ENCODE measurements at places on chromosomes 6 and 20.

GRCh38 chr6:10720265-10720959, 2.5 kb upstream of the TMEM14C start:
- DNase-seq, result no peak

DNA sequence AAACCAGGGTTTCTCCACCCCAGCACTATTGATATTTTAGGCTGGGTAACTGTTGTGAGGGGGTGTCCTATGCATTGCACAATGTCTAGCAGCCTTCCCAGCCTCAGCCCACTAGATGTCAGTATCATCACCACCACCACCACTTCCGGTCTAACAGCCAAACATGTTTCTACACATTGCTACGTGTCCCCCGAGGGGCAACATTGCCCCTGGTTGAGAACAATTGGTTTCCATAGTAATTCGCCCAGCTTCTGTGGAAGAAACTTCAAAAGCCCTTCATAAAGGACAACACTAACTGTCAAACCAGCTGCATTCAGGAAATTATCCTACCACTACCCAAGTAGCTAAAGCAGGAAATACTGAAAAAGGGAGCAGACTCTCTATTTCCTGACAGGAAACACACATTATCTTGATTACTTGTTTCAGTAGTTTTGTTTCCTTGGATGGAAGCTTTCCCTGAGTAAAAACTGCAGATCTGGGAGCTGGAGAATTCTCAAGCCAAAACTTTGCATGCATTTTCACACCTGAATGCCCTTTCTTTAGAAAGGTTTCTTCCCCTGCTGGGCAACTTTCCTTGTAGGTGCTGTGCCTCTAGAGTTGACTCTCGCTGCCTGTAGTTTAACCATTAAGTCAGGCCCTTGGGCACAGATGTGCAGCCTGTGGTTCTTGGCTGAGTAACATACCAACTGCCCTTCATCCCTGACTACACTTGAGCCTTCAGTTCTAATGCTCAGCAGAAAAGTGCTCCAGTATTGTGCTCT, 23.6 kb downstream of the PKHD1 start:
- no peak for DNase-seq

GRCh38 chr6:90530882-90531281, 56.0 kb downstream of the MAP3K7 start:
- peak; percentile 3 for DNase-seq

DNA sequence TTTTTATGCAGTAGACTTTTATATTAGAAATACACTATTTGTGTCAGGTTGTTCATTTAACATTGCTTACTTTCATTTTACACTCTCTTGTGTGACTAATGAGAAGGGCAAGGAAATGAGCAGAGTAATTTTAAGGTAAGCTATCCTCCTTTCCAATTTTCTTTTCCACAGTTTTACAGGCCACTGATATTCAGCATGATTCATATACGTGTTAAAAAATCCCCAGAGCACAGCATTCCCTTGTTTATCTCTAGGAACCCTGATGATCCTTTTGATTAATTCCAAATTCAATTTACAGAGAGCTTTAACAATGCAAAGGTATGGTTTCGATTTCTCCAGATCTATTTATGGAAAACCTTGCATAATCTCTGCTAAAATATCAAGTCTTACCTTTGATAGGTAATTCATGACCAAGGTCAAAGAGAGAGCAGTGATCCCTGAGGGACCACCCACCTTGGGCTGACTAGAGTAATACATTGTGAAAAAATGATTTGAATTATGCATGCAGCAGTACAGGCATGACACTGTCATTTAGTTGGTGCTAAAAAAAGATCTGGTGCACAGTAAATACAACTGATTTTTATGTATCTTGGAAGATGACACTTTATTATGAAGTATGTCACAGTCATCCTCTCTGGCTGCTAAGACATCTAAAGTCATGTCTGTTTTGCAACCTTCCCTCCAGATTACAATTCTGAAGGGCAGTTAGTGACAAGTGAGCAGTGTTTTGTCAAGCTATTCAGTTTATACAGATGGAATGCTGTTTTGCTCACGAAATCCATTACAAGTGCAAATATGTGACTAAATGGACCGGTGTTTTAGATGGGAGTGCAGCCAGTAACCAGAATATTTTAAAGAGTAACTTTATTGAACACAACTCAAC, 736.6 kb downstream of the EPHA7 start:
- no peak for DNase-seq

Data from NCI-H460 (cell line).